NCI-H2171 (cell line): ENCODE measurements at places on chromosomes 13 and 19.
A peak's percentile ranks its signal among the peaks of the same experiment; 100 is the strongest.

- no peak for DNase-seq
Observed at GRCh38 chr13:46329624-46330023, 57.4 kb downstream of the RUBCNL start.

GRCh38 chr19:8731428-8732169, 10.2 kb downstream of the OR2Z1 start:
- no peak for DNase-seq

DNA sequence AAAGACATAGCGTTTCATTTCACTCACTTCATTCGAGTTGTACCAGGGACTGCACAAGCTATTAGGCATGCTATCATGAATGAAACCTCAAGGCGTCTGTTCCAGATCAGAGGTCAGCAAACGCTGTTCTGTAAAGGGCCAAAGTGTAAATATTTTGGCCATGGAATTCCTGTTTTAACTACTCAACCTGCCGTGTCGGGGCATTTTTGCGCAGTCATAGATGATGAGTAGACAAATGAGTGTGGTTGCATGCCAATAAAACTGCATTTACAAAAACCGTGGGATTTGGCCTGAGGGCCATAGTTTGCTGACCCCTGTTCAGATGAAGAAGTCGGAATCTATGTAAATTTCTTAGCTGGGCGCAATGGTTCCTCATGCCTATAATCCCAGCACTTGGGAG, 6.5 kb downstream of the INSR start:
- no peak for DNase-seq

DNA sequence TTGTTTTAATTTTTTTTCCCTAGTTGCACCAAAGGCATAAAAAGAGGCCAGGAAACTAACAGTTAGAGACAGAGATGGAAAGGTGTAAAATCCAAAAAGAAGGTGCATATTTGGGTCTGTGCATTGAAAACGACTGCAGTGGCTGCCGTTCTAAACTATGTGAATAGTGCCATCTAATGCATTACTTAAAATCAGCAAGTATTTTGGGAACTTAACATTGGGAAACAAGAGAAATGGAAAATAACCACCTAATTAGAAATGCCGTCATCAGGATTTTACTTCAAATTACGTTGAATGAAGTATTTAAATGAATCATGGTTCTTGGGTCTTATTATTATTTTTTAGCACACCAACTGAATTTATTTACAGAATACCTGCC, 189.5 kb upstream of the MIR17HG start:
- no peak for DNase-seq

- no peak for DNase-seq
Observed at GRCh38 chr19:19425170-19425875, 19.8 kb downstream of the GATAD2A start.

DNA sequence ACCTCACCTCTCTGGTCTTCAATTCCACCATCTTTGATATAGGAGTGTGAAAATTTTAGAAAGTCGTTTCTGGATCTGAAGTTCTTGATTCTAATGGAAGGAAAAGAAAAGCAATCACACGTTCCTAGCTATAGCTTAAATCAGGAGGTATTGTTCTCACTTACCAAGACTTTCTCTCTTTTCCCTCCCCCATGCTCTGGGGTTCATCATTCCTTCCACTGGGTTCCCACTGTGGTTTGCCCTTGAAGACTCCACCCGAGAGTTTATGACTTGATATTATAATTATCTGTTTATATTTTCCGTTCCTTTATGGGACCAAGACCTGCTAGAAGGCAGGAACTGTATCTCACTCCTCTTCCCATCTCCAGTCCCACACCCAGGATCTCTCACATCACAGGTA, 76.6 kb downstream of the AKAP11 start:
- DNase-seq = no peak

GRCh38 chr19:1313695-1314613, 28.3 kb downstream of the EFNA2 start:
- no peak for DNase-seq

GRCh38 chr13:111903143-111903542, 163.8 kb upstream of the SOX1 start:
- DNase-seq = no peak

DNA sequence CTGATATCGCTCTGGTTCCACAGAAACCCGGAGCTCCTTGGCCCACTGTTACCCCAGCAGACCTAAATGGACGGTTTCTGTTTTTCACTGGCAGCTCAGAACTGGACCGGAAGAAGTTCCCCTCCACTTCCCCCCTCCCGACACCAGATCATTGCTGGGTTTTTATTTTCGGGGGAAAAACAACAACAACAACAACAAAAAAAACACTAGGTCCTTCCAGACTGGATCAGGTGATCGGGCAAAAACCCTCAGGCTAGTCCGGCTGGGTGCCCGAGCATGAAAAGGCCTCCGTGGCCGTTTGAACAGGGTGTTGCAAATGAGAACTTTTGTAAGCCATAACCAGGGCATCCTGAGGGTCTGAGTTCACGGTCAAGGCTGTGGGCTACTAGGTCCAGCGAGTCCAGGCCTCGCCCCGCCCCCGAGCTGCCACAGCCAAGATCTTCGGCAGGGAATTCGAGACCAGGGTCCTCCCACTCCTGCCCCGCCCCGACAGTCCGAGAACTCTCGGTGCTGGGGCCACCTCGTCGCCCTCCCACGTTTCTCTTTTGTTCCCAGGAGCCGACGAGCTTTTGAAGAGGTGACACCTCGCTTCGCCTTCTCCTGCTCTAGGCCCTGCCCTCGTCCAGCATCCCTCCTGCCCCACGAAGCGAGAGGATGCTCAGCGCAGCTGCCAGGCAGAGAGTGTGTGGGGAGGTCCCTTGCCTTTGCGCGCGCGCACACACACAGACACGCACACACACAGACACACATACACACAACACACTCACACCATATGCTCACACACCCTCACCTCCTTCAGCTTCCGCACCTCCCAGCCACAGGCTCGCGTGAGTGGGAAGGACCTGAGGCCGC, 8.8 kb downstream of the ZIC2 start:
- no peak for DNase-seq

DNA sequence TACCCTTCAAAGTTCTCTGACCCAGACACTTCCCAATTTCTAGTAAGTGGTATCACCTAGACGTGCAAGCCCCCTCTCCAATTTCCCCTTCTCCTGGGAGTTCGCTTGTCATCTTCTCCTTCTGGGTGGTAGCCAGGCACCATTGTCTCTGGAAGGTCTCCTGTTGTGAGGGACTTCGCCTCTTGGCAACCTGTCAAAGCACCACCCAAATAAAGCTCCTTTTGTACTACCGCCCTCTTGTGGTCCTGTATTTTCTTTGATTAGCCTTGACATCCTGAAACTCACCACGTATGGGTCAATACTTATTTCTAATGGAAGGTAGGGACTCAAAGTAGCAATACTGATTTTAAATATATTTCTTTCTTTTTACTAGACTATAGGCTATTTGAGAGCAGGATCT, 8.2 kb downstream of the GPC5 start:
- DNase-seq = peak; percentile 41

- no peak for DNase-seq
Observed at GRCh38 chr19:17488593-17489391, 18.5 kb downstream of the SLC27A1 start.

GRCh38 chr13:110073982-110074381, 233.0 kb downstream of the COL4A1 start:
- no peak for DNase-seq

DNA sequence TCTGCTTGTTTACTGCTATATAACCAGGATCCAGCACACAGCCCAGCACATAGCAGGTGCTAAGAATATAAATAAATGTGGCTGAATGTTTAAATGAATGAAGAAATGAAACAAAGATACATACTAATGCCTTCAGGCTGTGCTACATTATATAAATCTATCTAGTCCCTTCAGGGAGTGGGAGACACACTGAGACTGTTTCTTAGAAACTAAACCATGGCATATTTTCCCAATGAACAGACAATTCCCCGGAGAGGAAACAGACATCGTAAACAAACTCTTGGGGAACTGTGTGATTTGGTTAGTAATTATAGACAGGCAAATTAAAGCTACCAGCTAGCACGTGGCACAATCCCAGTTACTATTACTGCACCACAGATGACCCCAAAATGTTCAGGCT, 9.7 kb upstream of the FEM1A start:
- DNase-seq = peak; percentile 19

DNA sequence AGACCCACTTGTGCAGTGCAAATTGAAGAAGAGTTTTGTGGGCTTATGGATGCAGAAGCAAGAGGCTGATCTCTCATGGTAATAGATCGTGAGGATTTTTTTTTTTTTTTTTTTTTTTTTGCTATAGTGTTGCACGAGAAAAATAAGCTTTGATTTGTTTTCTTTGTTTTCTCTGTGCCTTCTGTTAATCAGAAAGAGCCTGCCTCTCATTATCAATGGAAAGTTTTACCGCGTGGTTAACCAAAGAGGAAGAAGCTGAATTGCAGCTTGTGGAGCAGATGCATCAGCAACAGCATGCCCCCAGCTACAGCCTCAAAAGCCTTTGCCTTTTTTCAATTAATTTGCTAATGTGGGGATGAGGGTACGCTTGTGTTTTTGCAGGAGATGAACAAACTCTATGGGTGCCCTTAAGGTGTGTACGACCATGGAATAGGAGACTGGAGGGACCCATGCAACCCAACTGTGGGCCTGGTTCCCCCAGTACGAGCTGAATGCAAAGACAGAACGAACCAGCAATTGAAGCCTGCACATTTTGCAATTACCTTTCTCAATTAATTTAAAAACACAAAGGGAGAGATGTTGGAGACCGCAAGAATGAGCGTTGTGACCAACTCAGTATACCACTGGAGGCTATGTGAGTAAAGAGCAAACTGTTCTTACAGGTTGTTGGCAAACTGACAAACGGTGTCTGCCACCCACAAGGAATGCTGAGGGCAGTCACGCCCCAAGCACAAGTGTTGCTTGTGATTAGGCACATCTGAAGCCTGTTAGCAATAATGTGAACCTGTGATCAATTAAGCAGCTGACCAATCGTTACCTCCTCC, 58.6 kb upstream of the SPRY2 start:
- no peak for DNase-seq

- no peak for DNase-seq
Observed at GRCh38 chr13:63308549-63309165, 1893.0 kb upstream of the PCDH20 start.

- DNase-seq = no peak
Observed at GRCh38 chr13:46296921-46297320, 85.2 kb downstream of the LRRC63 start.

- DNase-seq = no peak
Observed at GRCh38 chr13:19382111-19382510, 179.2 kb downstream of the TPTE2 start.

DNA sequence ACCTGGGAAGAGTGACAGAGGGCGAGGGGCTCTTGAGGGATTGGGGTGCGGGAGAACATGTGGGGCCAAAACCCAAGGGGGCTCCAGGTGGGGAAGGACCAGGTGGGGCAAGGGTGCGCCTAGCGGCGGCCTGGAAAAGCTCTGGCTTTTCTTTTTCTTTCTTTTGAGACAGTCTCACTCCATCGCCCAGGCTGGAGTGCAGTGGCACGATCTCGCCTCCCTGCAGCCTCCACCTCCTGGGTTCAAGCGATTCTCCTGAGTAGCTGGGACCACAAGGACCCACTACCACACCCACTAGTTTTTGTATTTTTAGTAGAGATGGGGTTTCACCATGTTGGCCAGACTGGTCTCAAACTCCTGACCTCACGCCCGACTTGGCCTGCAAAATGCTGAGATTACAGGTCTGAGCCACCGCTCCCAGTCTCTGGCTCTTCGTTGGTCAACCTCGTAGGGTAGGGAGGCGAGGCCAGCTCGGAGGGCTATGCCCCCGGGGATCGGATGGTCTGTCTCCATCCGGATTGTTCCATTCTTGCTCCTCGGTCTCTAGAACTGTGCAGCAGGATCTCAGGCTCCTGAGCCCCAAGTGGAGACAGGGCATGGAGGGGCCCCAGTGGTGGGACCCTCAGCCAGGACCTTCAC, 3.7 kb downstream of the GADD45B start:
- no peak for DNase-seq

DNA sequence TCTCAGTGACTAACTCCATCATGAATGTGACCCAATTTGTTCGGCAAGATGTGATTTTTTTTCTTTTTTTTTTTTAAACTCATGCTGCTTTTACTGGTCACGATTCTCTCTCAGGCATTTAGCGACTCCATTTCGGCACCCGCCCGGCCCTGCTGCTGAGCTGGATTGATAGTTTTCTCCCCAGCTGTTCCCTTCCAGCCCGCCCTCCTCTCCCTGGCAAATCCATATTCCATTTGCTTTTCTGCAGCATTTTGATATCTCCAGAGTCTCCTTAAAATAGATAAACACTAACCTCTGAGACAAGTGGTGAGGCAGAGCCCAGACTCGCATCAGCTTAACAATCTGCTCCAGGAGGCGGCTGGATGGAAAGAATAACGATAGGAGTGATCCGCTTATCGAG, 55.5 kb upstream of the KATNAL1 start:
- DNase-seq = no peak

- DNase-seq = no peak
Observed at GRCh38 chr13:111275995-111276618, 44.3 kb upstream of the TEX29 start.

DNA sequence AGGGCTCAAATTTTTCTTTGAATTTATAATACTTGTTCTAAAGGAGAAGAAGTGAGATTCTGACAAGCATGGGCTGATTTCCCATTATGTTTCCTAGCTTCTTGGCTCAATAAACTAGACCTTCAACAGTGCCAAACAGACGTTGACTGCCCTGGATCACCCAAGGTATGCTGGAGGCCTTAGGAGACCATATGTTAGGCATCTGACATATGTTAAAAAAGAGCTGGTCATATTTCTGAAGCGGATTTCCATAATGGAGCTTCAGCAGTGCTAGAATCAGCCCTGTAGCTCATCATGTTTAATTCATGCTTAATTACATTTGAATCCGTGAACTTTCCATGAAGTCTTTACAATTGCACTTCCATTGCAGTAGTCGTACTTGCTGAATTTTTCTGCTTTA, 653.3 kb downstream of the DIAPH3 start:
- DNase-seq = peak; percentile 39

GRCh38 chr13:85266771-85267170, 532.4 kb downstream of the SLITRK6 start:
- DNase-seq = no peak

GRCh38 chr13:50080203-50080910, 65.1 kb downstream of the KCNRG start:
- peak; percentile 29 for DNase-seq

- DNase-seq = no peak
Observed at GRCh38 chr13:52179925-52180324, 20.5 kb upstream of the NEK3 start.

GRCh38 chr13:28239374-28239773, 101.0 kb downstream of the PAN3 start:
- no peak for DNase-seq

GRCh38 chr13:88014527-88014926, 343.4 kb downstream of the SLITRK5 start:
- no peak for DNase-seq

GRCh38 chr19:40692212-40692551, 1.7 kb upstream of the NUMBL start:
- DNase-seq = no peak
